ENCODE measurements at places on chromosomes 7 and 10.

- DNase-seq, result no peak
Measured at GRCh38 chr10:61910226-61910805, 8.8 kb downstream of the ARID5B start.

GRCh38 chr7:26592011-26592410 lies 272.4 kb downstream of the SKAP2 start:
- no peak for DNase-seq

DNA sequence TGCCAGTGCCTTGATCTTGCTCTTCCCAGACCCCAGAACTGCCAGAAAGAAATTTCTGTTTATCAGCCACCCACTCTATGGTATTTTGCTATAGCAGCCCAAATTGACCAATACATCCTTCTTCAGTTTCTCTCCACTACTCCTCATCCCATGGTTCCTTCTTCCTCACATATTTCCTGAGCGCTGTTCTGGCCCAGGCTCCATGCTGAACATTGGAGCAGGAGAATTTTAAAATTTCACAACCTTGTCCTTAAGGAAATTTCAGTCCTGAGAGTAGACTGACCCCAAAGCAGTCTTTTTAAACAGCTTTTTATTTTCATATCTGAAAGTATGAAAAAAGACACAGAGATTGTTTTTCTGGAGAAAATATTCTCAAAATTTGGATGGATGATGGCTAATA lies 297.1 kb downstream of the RNLS start:
- no peak for DNase-seq

DNA sequence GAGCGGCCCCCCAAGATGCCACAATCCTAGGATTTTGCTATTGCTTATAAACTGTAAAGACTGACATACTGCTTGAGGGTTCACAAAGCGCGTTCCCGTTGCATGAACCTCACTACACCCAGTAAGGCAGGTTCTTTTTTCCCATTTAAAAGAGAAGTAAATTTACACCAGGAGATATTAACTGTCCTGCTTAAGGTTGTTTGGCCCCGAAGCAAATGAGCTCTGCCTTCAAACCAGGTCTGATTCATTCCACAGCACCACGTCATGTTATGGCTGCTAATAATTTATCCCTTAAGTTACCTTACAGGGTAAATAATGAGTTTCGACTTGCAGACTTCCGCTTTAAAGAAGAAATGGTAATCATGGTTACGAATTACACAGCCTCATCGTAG lies 559 bp upstream of the FKBP14 start:
- DNase-seq, result no peak

GRCh38 chr7:35253710-35254495 lies at the start of gene TBX20:
Gene TBX20, minus strand, starts transcription at chr7:35254100. Its CDS starts 480 bp downstream, at chr7:35253620.
- DNase-seq, result no peak

DNA sequence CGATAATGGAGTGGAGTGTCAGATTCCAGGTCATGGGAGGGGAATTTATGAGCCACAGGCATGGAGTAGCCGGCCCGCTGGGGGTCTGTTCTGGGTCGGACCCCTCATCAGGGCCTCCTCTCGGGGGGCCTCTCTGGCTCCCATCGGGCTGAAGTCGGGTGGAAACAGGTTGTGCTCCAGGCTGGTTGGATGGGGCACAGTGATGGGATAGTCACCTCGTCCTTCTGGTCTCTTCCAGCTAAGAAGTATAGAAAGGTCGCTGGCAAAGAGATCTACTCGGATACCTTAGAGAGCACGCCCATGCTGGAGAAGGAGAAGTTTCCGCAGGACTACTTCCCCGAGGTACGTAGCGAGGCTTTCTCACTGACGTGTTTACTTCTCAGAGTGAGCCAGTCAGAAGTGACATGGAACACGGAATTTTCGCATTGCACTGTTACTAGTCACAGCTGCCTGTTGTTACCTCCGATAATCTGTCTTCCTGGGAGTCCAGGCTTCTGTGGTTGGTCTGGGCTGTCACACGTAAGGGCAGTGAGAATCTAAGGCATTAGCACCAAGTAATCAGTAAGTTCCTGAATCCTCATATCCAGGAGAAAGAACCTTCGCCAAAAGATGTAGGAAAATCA lies 88.3 kb downstream of the NKX6-2 start:
- no peak for DNase-seq

DNA sequence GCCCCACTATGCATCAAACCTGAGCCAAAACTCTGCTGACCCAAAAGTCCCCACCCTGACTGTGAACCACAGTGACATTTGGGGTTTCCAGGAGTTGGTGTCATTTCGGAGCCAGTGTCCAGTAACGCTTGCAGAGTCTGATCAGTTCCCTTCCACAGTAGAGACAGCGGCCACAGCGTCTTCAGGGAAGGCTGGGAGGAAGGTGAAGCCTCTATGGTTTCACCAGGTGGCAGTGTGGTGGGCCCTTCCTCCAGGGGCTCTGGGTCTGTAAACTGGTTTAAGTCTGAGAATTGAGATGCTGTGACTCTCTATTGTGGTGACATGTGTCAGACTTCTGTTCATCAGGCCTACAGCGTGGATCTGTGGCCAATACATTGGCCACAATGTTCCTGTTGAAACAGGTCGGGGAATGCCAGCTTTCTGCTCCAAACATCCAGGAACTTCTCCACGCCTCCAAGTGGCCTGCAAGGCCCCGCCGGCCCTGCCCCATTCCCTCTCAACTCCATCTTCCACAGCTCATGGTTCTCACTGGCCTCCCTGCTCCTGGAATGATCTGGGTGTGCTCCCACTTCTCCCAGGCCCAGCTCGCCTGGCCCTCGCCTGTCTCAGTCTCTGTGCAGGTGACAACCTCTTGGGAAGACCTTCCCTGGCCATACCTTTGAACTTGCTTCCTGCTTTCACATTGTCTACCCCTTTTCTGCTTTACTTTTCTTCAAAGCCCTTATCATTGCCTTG lies 124.5 kb upstream of the FAM20C start:
- DNase-seq, result no peak

- DNase-seq, result no peak
Measured at GRCh38 chr7:141210862-141211261, 137.0 kb downstream of the TMEM178B start.

- DNase-seq, result no peak
Measured at GRCh38 chr7:86926732-86927131, 132.7 kb downstream of the ELAPOR2 start.

DNA sequence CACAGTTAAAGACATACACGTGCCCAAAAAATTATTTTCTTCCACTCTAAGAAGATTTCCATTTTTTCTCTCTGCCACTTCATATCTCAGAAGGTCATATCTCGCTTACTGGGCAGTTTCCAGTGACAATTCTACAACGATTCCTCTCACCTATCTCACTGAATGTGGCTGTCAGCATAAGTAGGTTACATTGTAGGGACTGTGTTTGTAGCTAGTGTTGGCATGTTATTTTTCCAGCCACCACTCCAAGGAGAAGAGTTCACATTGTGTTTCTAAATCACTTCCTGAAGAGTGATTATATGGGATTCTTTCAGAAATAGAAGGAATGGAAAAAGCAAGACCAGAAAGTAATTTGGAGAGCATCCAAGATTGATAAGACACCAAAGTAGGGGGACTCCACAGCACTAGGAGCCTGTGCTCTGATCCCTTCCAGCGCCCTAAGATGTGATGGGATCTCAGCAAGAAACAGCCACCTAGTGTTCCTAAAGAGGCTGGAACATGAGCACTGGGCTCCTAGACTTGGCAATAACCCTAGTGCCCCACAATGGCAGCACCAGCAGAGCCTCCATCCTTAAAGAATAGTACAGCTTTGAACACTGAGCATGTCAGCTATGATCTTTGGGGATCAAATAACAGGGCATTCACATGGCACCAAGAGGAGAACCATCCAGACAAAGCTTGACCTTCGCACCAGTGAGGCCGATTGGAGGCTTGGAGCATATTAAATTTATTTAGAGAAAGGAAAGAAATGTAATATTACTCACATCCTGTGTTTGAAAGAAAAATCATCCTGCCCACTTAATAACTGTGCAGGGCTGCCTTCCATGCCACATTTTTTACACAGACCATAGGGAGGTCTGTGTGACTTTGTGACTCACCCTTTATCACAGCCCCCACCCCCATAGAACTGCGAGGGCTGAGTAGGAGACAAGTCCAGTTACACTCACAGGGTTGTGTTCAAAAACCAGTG lies 51.8 kb downstream of the CAV1 start:
- no peak for DNase-seq

- no peak for DNase-seq
Measured at GRCh38 chr10:36677431-36677768, 448.0 kb upstream of the ANKRD30A start.

DNA sequence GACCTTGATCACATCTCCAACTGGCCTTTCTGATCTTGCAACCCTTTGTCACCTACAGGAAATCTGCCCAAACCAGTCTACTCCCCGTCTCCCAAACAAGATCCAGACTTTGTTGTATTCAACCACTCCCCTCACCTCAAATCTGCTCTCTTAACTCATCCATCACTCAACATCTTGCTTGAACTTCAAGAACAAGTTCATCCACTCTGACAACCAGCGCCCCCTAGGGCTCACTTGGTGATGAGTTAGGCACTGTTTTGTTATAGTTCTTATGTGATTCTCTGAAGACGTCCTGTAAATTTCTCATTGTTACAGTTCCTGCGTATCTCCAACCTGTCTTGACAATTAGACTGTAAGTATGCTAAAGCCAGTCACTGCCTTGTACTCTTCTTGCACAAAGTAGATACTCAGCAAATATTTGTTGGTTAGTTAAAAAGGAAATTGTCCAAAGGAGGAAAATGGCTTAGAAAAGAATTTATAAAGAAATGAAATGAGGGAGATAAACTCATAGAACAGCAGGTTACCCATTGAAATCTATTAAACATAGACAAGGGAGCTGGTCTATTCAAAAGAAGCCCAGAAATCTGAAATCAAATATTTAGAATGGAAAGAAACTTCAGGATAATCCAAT lies 5.3 kb downstream of the FRMD4A start:
- DNase-seq, result peak; percentile 16

Data from stimulated activated CD8-positive, alpha-beta memory T cell treated with anti-CD3 and anti-CD28 coated beads, Interleukin-4, amount 100 ng/mL, for 1 hour (primary cell).